Stimulated activated CD4-positive, alpha-beta T cell treated with anti-CD3 and anti-CD28 coated beads, Interleukin-15, amount 100 ng/mL, for 48 hours (primary cell): ENCODE measurements at places on chromosomes 1 and 21.

GRCh38 chr1:7595336-7595735, 175.8 kb upstream of the VAMP3 start:
- no peak for DNase-seq

- no peak for DNase-seq
These were observed 74.5 kb downstream of the ITPKB start for GRCh38 chr1:226664413-226665101.

DNA sequence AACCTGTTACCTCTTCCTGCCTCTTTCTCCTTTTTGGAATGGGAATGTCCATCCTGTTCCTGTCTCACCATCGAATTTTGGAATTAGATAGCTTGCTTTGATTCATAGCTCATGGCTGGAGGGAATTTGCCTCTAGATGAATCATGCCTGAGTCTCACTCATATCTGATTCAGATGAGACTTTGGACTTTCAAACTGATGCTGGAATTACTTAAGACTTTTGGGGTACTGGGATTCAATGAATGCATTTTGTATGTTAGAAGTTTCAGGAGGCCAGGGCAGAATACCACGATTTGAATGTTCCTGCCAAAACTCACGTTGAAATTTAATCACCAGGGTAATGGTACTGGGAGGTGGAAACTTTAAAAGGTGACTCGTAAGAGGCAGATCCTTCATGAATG, 132.4 kb downstream of the DSCAM start:
- DNase-seq, result no peak

DNA sequence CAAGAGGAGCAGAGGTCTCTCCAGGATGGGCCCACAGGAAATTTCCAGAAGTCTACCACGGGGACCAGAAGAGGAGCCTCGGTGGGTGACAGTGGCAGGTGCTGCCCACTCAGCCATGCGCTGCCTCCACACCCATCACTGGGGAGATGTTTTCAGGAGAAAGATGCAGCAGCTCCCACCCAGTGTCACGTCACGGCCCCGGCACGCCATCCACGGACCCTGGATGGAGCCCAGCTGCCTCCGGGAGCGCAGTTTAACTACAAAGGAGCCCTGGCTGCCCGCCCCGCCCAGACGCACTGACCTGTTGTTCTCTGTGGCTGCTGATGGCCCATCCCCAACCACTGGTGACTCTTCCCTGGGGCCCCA, 6.8 kb downstream of the TSPEAR start:
- no peak for DNase-seq

DNA sequence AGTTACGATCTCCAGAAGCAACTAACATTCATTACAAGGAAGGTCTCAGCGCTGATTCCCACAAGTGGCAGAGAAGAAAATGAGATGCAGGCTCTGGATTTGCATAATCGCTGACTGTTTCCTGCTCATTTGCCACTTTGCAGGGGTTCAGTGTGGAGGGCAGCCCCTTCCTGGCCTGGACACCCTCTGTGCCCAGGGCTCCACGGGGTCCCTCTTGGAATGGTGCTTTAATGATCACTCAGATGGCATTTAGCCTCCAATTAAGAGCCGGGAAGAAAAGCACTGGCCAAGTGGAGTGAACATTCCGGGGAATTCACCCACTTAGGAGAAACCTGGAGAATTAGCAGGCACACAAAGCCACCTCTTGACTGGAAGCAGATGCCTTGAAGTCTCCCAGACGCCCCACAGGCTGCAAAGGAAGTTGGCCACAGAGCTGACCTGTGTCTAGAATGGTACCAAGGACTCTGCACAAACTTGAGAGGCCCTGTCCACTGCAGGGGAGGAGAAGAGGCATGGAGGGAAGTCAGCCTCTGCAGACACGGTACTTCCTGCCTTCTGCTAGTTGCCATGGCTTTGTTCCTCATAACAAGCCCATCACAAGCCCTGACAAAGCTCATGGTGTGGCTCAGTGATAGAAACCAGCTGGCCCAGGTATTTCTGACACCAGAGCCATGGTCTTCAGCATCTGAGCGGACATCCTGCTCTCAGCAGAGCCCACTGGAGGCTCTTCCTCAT, 157.2 kb downstream of the KAZN start:
- DNase-seq, result no peak

DNA sequence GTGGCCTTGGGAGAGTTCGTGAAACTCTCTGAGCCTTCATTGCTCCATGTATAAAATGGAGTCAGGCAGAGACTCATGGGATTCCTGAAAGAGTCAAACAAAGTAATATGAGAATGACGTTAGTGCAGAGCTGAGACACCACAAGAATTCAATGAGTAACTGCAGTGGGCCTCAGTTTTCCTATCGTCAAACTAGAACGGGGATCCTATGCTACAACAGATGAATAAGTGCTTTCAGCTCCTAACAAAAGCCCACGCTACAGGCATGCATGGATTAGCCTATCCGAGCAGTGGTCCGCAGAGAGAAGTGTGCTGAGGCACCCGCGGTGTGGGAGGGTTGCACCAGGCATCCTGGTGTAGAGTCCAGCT, 124.7 kb downstream of the SYF2 start:
- no peak for DNase-seq

GRCh38 chr21:20642681-20643080, 355.5 kb upstream of the NCAM2 start:
- DNase-seq, result no peak

DNA sequence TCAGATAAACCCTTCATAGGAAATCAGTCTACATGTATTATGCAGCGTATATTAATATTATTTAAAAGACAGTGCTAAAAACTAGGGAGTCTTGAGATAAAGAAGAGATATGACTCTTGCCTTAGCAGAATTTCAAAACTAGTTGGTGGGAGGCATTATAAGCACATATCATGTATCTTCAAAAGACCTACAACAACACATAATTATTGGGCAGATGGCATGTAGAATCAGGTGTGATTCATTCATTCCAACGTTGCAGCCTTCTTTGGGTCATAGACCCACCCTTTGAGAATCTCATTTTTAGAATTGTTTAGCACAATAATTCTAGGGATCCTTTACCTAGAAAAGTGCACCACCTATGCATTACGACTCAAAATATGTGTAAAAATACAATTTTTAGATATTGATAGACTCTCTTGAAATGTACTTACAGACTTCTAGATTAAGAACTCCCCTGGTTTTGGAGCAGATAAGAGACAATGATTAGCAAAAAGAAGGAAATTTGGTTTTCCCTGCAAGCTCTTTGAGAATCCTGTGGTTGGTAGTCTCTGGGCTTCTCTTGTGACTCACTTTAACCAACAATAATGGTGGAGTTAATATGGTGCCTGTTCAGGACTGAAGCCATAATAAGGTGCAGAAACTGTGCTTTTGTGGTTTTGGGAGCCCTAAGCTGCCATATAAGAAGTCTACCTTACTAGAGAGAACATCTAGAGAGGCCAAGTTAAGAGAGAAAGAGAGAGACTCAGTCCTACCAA, 85.3 kb upstream of the RGS4 start:
- DNase-seq, result no peak

GRCh38 chr1:197116156-197116555, 30.3 kb downstream of the ASPM start:
- no peak for DNase-seq

DNA sequence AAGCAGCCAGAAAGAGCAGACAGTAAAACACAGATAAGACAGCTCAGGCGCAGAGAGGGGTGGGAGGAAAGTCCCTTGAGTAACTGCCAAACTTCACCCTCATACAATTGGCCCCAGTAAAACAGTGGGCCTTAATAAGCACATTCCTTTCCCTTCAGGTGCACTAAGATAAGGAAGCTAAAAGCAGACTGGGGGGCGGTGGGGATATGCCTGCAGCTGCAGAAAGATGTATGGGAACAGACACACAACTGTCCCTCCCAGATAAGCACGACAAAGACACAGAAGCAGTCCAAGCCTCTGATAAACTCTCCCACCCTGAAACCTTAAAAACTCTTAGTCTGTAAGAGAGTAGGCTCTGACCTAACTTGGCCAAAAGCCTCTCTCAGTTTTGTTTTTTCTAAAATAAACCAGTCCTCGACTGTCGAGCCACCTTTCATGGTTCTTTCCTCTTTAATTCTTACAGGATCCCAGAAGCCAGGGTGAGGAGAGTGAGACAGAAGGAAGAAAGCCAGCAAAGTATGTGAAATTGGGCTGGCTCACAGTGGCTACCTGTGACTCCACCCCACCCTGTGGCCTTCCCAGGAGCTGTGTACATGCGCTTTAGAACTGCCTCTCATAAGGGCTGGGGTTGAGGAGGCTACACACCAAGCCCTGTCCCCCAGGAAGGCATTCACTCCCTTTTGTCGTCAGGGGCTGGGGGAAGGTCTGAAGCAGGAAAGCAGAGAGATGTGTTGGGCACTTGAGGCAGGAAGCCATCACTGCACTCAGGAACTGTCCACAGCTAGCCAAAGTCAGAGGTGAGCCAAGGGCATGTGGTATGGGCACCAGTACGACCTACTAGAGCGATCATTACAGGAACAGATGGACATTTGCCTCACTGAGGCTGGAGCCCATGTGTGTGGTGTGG, 4.6 kb downstream of the PGLYRP4 start:
- no peak for DNase-seq

DNA sequence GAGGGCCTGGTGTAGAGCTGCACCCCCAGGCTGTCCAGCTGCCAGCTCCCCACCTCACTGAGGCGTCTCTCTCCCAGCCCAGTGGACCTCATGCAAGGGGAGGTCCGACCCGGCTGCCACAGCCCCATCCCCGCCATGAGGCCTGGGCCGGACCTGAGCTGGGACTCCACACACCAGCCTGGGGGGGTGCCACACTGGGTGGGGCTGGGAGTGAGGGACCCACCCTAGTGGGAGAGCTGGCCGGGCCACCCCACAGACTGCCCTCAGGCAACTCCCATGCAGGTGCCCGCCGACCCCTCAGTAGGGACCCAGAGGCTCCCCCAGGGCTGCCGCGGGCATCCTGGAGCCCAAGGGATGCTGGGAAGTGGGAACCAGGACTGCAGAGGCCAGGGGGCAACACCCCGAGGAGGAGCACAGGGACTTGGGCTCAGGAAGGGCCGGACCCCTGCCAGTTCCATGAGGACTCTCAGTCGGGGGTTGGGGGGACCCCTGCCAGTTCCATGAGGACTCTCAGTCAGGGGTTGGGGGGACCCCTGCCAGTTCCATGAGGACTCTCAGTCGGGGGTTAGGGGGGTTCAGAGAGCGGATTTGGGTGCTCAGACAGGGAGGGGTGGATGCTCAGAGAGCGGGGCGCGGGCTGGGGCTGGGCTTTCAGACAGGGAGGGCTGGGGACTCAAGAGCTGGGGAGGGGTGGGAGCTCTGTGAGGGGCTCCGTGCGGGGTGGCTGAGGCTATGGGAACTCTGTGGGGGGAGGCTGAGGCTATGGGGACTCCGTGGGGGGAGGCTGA, 1.2 kb upstream of the RNF223 start:
- no peak for DNase-seq

DNA sequence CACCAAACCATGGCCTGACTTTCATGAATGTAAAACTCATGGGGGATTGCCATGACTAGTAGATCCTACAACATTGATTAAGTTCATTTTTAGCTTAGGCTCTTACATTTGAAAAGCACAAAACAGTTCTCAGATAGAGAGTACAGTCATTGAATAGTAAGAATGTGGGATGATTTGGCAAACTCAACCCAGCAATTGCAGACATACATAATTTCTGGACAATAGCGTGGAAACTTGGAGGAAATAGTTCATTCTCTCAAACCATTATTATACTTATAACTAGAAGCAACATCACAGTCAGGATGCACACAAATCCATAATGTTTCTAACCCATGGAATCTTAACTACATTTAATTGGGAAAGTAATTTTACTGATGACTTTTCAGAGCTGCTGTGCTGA, 598.2 kb downstream of the LMO4 start:
- no peak for DNase-seq

DNA sequence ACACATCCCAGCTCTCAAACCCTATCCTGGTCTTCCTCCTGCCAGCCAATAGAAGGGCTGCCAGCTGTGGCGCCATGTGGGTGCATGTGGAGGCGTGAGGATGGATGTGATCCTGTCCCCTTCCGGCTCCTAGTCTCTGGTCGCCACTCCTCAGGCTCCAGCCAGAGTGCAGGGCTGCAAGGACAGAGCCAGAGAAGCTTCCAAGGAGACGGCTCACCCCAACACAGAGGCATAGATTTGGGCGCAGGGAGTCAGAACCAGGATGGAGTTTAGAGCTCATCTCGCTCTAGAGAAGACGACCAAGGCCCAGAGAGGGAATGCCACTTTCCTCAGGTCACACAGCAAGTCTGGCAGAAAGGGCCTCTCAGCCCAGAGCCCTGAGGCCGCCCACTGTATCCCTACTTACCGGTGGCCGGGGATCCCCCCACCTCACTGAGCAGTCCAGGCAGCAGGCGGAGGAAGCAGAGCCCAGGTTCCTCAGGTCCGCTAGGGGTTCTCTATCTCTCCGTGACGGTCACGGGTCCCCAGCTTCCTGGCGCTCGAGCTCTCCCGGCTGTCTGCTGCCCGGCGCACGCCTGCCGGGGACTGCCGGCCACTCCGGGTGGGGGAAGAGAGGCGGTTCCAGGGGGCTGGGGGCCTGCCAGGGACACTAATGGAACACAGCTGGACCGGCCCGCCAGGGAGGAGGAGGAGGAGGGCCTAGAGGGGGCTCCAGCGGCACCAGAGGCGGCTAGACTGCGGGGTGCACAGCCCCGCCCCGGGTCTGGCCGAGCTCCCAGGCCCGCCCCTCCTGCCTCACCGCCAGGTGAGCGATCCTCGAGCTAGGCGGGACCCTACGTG, at the start of gene COL16A1:
TSS of gene COL16A1 (minus strand) at position 587 of the 840 bp plus-strand sequence. CDS start 1,824 bp downstream, outside the sequence.
- DNase-seq, result no peak

DNA sequence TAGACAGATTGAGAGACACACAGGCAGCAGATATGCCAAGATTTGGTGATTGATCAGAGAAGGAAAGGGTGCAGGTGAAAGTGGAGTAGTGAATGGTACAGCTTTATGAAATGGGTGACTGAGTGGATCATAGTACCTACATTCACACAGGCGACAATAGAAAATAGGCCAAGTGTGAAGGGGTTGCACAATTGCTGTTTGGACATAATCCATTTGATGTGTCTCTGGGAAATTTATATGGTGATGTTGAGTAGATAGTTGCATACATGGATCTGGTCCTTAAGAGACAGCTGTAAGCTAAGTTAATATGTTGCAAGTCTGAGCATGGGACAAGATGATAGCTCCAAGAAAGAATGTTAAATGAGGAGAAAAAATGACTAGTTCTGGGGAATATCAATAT, 118.6 kb upstream of the COP1 start:
- DNase-seq, result no peak

DNA sequence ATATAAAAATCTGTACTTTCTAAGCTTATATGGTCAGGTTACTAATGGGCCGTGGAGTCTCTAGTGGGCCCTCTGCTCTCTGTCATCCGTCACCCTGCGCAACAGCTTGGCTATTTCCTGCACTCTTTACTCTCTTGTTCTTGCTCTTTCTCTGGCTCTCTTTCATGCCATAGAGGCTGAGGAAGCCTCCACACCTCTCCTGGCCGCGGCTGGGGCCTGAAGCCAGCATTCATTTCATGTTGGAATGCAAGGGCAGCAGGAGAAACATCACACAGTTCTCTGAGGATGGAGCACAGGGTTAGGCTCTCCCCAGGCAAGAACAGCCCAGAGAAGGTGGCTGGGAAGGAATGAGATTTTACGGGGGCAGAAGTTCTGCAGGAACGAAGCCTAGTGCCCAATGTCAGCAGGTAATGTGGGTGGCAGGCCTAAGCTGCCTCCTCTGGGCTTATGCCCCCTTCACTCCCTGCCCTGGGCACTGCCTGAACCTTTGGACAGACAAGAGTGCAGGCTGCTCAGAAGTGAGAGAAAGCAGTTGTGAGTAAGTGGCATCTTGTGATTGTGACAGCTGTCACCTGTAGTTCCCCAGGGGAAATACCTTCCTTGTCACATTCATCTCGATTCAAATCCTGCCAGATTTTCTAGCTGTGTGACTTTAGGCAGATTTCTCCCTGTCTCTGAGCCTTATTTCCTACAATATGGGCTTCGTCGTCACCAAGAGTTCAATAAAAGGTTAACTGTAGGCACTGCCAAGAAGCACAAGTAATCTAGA, 3.6 kb upstream of the FHAD1 start:
- DNase-seq, result no peak
